ENCODE measurements at places on chromosomes 6 and 20. TPM values are rescaled to one million over a fixed set of nuclear protein-coding genes. Genes with fewer than 3 reads are reported as not detected.

The FUT9 gene
- total RNA-seq: 0.03 TPM

The BMP2 gene
- total RNA-seq: 3.0 TPM

The PPIL6 gene
- total RNA-seq: 1.2 TPM

- no peak for DNase-seq
These were observed 200.5 kb downstream of the PLCB4 start for GRCh38 chr20:9269280-9269971.

DNA sequence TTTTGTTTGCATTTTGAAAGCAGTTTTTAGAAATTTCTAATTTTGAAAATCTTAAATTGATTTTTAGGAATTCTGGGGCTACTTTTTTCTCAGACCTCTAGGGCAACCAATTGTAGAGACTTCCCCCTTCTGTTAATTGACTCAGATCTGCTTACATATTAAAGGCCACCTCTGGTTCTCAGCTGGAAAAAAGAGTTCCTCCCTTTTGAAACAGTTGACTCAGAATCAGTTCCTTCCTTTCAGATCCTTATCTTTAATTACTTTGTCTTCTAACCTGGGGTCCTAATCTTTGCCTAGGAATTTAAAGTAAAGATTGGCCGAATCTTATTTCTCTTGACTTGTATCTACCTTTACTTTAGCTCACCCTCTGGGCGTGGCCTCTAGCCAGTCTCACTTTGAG lies 146.8 kb downstream of the LAMA2 start:
- no peak for DNase-seq

DNA sequence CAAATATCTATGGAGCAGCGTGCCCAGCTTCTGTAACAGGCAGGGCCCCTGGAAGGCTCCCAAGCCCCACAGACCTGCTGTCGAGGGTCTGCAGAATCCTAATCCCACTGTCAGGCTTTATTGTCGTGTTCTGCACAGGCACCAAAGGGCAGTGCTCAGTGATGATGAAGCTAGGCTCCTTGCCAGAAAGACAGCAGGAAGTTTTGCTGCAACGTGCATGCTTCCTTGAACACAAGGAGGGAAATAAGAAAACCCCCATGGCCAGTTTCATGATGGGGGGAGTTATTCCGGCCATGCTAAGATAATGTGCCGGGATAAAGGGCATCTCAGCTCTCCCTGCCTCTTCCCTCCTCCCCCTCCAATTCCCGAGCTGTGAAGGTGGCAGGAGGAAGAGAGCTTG lies 109.4 kb upstream of the KCNG1 start:
- peak; percentile 20 for DNase-seq

DNA sequence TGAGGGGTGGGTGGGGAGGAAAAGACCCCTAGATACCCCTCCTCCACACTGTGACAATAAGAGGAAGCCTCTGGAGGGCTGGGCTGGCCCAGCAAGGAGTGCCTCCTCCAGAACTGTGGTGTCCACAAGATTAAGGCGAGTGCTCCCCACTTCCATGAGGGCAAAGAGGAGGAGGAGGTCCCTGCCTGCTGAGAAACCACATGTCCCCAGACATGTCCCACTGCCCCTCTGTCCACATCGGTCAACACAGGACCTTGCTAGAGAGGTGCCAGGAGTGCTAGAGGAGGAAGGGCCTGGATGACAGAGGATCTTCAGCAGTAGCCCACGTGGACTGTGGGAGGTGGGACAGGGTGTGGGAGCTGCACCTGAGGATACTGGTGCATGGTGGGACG lies 3.1 kb downstream of the RAET1G start:
- peak; percentile 59 for DNase-seq

DNA sequence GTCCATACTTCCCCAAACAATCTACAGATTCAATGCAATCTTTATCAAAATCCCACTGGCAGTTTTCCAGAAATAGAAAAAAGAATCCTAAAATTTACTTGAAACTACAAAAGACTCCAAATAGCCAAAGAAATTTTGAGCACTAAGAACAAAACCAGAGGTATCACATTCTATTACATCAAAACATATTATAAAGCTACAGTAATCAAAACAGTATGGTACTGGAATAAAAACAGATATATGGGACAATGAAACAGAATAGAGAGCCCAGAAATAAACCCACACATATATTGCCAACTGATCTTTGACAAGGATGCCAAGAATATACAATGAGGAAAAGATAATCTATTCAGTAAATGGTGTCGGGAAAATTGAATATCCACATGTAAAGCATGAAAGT lies 46.0 kb upstream of the FBXO30 start:
- DNase-seq: no peak

DNA sequence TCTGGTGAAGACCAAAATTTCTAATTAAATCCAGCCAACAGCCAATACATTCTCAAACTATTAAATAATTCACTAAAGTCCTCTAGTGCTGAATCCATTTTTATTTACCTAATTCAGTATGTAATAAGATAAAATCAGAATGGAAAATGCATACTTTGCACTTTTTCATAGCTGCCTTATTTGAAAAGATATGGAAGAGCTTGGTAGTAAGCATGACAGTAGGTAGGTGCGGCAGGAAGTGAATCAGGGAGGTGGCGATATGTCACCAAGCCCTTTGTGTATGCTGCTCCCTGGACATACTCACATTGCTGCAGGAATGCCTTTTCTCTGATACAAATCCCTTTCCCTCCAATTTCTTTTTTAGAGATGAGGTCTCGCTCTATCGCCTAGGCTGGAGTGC lies 10.2 kb upstream of the TGM3 start:
- DNase-seq: no peak

DNA sequence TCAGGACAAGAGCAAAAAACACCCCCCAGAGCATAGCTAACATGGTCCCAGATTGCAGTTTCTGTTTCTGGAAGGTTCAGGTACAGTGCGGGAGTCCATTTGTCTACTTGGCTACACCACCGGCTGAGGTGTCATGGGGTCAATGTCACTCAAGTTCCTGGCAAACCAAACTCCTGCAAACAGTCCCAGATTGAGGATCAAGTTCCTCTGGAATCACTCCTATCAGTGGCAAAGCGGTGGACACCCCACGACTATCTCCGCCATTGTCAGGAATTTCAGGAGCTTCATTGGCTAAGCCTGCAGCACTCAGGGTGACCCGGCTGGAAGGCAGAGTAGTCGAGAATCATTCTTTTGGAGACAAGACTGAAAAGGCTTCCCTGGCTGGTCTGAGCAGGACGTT lies 41.8 kb downstream of the SLC22A1 start:
- no peak for DNase-seq

DNA sequence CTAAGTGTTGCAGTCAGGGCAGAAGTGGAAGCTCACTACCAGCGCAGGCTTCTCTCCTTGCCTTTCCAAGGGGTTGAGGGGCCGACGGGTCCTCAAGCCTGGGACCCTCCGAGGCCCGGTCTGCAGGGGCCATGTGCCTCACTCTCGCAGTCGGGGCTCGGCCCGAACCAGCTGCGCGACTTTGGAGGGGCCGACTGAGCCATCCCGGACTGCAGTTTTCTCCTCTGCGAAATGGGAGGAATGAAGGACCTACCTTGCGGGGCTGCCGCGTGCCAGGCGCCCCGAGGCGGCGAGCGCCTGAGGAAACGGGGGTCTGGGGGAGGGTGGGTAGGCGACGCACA lies 5.6 kb downstream of the LZTS3 start:
- no peak for DNase-seq
